ENCODE measurements at places on chromosomes 7 and 10. TPM values are rescaled to one million over a fixed set of nuclear protein-coding genes. Genes with fewer than 3 reads are reported as not detected.

The CH25H gene
- total RNA-seq, result 0.49 TPM

The SFXN4 gene
- total RNA-seq, result 12.0 TPM

The LRRTM3 gene
- total RNA-seq, result not detected

The MYO3A gene
- not detected for total RNA-seq

The SHH gene
- not detected for total RNA-seq

The MRLN gene
- total RNA-seq, result not detected

The OR13A1 gene
- total RNA-seq, result not detected

The MAGI2 gene
- total RNA-seq, result 1.4 TPM

The SLC26A5 gene
- not detected for total RNA-seq

The PPP1R9A gene
- total RNA-seq, result under 0.01 TPM

The SMARCD3 gene
- 13.2 TPM for total RNA-seq

The FIGNL1 gene
- total RNA-seq, result 62.6 TPM
